Neural crest cell (in vitro differentiated cells): ENCODE measurements at places on chromosomes 2 and 18. TPM values are rescaled to one million over a fixed set of nuclear protein-coding genes. Genes with fewer than 3 reads are reported as not detected.

DNA sequence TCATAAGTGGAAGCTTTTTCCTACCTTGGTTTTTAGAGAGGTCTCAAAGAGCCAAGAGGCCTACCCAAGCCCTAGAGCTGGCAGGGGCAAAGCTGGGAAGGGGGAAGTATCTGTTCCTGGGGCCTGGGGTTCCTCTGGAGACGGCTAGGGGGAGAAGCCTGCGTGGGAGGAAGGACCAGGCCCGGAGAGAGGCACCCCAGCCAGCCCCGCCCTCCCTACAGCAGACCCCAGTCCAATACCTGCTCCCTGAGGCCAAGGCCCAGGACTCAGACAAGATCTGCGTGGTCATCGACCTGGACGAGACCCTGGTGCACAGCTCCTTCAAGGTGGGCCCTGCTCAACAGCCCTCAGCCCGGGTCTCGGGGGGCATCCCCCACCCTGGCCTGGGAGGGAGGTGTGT lies 2.2 kb downstream of the CTDSP1 start:
- DNase-seq = no peak

GRCh38 chr18:37179384-37179783 lies 350.5 kb downstream of the KIAA1328 start:
- DNase-seq = no peak

GRCh38 chr2:195330513-195330956 lies 326.5 kb upstream of the SLC39A10 start:
- DNase-seq = no peak

- no peak for DNase-seq
Observed at GRCh38 chr2:65057054-65057375, 799 bp downstream of the CEP68 start.

DNA sequence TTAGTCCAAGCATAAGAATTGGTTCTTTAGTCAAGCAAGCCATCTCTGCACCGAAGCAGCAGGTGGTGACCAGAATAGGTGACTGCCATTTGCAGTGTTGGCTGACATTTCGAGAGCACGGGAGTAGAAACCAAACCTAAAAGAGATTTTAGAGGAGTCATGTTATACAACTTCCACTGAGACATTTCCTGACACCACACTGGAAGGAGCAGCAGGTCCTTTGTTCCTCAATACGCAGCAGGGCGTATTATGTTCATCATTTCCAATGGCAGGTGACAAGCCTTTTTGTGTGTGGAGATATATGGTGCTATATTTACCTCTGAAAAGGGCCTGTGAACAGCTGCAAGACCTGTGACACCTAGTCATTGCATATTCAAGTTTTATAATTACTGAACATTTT lies 418.8 kb upstream of the NETO1 start:
- no peak for DNase-seq

GRCh38 chr18:70041459-70042050 lies 93.9 kb upstream of the CD226 start:
- no peak for DNase-seq

DNA sequence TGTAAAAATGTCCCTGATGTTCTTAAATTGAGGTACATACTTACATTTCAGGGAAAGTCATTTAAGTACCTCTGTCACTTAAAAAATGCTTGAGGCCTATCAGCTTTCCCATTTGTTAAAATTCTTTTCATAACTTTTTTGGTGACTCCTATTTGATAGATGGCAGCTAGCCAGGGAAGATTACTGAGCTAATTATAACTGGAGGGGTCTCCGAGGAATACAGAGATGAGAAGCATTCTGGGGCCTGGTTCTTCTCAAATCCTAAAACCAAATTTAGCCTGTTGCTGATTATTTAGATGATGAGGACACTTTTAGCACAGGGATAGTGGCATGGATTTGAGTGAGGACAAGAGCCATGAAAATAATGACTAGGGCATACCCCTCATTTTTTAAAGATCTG lies 4.8 kb downstream of the UGP2 start:
- no peak for DNase-seq

DNA sequence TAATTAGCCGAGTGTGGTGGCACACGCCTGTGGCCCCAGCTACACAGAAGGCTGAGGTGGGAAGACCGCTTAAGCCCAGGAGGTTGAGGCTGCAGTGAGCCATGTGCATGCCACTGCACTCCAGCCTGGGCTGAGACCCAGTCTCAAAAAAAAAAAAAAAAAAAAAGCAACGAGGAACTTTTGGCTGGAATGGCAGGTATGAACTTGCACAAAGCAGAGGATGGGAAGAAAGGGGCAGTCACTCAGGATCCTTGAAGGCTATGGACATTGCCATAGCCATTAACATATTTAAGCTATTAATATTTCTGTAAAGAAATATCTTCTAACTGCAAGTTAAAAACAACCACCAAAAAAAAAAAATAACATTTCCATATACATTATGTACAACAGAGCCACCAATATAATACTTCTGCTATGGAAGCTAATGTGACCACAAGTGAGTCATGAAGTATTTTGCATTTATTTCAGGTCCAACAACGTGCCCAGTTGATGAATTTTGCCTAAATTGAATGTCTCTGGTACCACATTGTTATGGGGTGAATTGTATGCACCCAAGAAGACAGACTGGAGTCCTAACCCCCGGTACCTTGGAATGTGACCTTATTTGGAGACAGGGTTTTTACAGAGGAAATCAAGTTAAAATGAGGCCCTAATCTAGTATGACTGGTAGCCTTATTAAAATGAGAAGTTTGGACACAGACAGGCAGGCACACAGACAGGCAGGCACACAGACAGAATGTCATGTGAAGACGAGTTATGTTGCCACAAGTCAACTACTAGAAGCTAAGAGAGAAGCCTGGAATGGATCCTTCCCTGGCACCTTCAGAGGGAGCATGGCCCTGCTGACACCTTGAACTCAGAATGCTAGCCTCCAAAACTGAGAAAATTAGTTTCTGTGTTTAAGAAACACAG lies 102.8 kb downstream of the RBMS1 start:
- DNase-seq = no peak

GRCh38 chr2:24919506-24920097 lies 435 bp downstream of the ADCY3 start:
- peak; percentile 33 for DNase-seq

DNA sequence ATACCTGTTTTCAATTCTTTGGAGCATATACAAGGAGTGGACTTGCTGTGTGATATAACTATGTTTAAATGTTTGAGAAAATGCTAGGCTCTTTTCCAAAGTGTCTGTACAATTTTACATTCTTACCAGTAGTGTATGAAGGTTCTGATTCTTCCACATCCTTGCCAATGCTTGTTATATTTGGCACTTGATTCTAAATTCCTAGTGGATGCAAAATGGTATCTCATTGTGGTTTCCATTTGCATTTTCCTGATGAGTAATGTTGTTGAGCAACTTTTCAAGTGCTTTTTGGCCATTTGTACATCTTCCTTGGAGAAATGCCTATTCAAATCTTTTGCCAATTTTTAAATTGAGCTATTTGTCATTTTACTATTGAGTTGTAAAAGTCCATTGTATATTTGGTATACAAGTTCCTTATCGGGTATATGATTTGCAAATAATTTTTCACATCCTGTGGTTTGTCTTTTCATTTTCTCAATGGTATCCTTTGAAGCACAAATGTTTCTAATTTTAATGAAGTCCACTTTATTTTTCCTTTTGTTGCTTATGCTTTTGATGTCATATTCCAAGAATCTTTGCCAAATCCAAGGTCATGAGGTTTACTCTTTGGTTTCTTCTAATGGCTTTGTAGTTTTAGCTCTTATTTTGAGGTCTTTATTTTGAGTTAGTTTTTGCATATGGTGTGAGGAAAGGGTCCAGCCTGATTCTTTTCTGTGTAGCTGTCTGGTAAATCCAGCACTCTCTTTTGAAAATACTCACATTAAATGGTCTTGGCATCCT lies 33.2 kb upstream of the CWC22 start:
- no peak for DNase-seq

DNA sequence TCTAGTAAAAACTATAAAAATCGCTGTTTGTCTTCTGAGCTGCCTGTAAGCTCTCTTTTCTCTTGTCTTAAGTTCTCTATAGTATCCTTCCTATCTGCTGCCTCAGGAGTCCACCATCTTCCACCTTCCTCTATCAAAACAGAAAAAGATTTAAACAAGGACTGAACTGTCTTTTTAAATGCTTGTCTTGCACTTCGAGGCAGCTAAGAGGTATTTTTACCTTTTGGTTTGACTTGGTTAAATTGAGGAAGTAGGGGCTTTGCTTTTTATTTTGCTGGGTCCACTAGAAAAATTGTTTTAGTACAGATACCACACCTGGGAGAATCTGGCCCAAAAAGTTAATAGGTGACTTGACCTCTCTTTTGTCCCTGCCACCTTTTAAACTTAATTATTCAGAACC lies 12.2 kb downstream of the SESTD1 start:
- no peak for DNase-seq

- no peak for DNase-seq
Observed at GRCh38 chr2:27738349-27739057, 33.0 kb upstream of the MRPL33 start.

GRCh38 chr18:11251229-11251890 lies 102.0 kb upstream of the PIEZO2 start:
- no peak for DNase-seq

DNA sequence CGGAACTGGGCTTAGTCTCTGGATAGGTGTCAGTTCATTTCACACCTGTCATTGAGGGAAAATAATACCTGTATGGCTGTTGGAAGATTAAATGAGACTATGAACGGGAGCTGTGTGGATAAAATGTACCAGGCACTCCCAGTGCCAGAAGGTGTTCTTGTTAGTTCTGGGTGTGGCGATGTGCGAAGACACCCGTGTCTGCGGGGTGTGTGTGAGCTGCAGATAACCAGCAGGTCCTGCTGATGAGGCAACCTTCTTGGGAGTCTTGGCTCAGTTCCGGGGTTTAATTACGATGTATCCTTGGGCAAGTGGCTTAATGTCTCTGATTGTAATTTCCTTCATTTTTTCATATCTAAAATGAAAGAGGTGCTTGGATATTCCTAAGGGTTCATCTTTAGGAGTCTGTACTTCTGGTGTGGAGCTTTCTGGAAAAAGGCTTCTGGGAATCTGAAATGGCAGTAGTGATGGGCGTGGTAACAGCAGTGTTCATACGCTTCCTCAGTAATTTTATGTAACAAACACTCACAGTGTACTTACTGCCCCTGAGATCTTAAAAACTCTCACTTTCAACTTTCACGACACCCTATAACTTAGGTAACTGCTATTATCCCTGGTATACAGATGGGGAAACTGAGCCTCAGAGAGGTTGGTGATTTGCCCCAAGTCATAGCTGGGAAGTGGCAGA lies 35.0 kb downstream of the NEDD4L start:
- no peak for DNase-seq

- DNase-seq = no peak
Observed at GRCh38 chr18:3441290-3441689, 8.7 kb upstream of the TGIF1 start.

GRCh38 chr2:71600555-71600954 lies 147.2 kb downstream of the DYSF start:
- DNase-seq = no peak

DNA sequence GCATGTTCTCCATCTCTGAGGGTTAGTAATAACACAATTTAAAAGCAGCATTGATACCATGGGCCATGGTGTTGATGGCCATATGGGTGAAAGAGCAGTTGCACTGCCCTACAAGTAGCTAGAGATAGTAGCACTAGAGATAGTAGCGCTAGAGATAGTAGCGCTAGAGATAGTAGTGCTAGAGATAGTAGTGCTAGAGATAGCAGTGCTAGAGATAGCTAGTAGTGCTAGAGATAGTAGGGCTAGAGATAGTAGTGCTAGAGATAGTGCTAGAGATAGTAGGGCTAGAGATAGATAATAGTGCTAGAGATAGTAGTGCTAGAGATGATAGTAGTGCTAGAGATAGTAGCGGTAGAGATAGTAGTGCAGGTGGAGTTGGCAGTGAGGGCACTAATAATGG lies 39.5 kb upstream of the KLHL14 start:
- no peak for DNase-seq

- no peak for DNase-seq
Observed at GRCh38 chr2:109385506-109385905, 228.3 kb downstream of the SEPTIN10 start.

DNA sequence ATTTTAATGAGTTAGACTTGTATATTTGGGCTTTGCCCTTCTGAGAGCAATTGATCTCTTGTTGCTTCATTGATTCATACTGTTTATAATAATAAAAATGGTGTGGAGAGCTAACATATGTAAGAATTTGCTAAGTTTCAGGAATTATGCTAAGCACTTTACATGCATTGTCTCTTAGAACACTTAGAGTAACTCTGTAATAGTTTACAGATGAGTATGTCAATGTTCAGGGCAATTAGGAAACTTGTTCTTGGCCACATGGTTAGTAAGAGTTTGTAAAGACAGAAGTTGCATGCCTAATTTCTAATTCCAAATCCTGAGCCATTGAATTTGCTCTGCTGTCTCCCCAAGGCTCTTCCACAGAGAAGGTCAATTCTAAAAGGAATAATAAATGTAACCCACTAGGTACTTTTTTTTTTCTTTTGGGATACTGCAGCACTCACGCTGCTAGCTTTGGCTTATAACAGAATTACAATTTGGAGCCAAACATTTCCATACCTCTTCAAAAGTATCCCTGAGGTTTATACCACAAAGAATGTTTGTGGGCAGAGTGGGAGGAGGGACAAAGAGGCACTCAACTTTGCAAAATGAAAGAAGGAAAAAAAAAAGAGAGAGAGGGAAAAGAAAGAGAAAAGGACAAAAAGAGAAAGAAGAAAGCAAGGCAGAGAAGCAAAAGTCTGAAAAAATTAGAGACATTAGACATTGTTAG lies 232.4 kb downstream of the CALCRL start:
- DNase-seq = no peak

GRCh38 chr18:32868406-32868805 lies 95.6 kb upstream of the KLHL14 start:
- DNase-seq = no peak

- DNase-seq = no peak
Observed at GRCh38 chr18:70513502-70514171, 224.8 kb downstream of the SOCS6 start.

DNA sequence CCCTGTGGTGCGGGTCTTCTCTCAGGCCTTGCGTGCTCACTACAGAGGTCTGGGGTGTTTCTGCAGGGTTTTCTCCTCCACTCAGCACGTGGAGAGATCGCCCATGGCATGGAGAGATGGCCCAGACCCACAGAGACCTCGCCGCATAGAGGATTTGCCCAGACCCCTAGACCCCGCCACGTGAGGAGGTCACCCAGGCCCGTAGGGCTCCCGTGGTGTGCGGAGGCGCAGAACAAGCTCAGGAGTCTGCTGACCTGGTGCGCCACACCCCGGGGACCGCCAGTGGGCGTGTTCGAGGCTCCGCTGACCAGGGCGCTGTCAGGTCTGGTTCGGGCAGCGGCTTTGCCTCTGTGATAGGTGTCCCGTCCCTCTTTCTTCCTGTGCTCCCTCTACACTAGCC lies 64.5 kb downstream of the ADI1 start:
- no peak for DNase-seq

GRCh38 chr2:20514596-20515269 lies 67.9 kb downstream of the RHOB start:
- DNase-seq = no peak

- DNase-seq = no peak
Observed at GRCh38 chr18:48719974-48720654, 181.3 kb downstream of the CTIF start.

GRCh38 chr2:236334122-236334876 lies 70.1 kb upstream of the ASB18 start:
- no peak for DNase-seq

Gene PRSS56
- 52.4 and 54.2 TPM in 2 replicates for total RNA-seq

Gene NR4A2
- total RNA-seq = 7.8 and 7.9 TPM in 2 replicates

Gene OSR1
- total RNA-seq = 0.33 and 0.45 TPM in 2 replicates

Gene AQP12B
- not detected in 2 replicates for total RNA-seq

Gene TGFA
- 1.1 and 1.4 TPM in 2 replicates for total RNA-seq

Gene CIB4
- total RNA-seq = not detected in 2 replicates

Gene KIF1A
- total RNA-seq = 90.9 and 91.3 TPM in 2 replicates

Gene TTC39C
- 23.0 and 23.5 TPM in 2 replicates for total RNA-seq
